Heart left ventricle (tissue), 16 donors: ENCODE measurements at places on chromosomes 3 and 15. TPM values are rescaled to one million over a fixed set of nuclear protein-coding genes. Genes with fewer than 3 reads are reported as not detected.

- peak overlapping the region; percentile 71 for H3K27ac ChIP-seq
- peak; percentile 62 for DNase-seq
- no peaks in the 10 kb centered on the region for H3K27me3 ChIP-seq
Measured at GRCh38 chr15:93213281-93213680, 124.3 kb upstream of the RGMA start.

DNA sequence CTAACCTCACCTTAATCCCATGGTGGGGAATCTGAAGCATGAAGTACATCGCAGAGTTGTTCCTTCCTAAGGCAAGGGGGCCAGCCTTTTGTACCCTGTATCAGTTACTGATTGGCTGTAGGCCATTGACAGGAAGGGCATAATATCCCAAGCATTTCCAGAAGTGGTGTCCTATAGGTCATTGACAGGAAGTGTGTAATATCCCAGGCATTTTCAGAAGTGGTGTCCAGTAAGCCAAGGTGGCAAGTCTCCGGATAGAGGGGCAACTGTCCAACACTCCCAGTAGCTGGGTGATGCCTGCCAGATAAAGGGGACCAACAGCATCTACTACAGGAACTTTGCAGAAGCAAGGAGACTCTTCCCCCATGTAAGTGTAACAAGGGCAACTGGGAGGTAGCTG is 52.1 kb upstream of the MYRIP start:
- H3K27ac ChIP-seq: no peak overlapping the region
- H3K4me1 ChIP-seq: no peaks in the 10 kb centered on the region
- H3K36me3 ChIP-seq: no peaks in the 10 kb centered on the region
- no peaks in the 10 kb centered on the region for H3K27me3 ChIP-seq
- DNase-seq: no peak

Gene CPLX3
- total RNA-seq: 2.3 TPM

DNA sequence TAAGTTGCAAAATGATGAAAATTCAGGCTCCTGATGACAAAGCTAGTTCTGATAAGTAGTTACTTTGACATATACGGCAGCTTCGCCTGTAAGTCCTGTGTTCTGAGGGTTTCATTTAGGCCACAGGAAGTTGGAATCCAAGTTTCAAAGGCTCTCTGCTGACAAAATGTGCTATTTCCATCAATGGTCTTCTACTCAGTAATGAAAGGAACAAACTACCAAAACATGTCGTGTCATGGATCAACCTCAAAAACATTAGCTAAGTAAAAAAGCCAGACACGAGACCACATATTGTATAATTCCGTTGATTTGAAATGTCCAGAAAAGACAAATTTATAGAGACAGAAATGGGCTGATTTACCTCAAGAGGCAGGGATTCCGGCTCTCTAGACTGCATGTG is 22.5 kb downstream of the NGRN start:
- no peak overlapping the region for H3K4me3 ChIP-seq
- no peaks in the 10 kb centered on the region for H3K4me1 ChIP-seq
- H3K27me3 ChIP-seq: no peaks in the 10 kb centered on the region
- no peak overlapping the region for H3K27ac ChIP-seq

Gene LRTM1
- not detected for total RNA-seq

DNA sequence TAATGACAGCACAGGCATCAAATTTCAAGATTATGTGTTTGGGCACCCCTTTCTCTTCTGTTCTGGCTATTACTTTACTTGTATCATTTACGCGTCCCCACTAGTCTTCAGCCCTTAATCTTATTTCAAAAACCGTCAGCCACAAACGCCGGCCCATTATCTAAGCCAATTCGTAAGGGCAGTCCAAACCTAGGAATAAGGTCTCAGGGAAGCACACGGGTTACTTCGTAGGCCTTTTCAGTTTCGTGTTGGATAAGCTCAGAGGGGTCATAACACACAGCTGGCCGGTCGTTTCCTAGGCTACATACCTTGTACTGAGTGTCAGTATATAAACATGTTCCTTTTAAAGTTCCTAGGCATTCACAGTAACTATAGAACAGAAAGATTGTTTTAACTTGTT is 5.1 kb upstream of the DNAAF4 start:
- H3K36me3 ChIP-seq: no peaks in the 10 kb centered on the region
- H3K27me3 ChIP-seq: no peaks in the 10 kb centered on the region
- no peaks in the 10 kb centered on the region for H3K4me1 ChIP-seq
- no peak overlapping the region for H3K4me3 ChIP-seq
- no peak for DNase-seq

DNA sequence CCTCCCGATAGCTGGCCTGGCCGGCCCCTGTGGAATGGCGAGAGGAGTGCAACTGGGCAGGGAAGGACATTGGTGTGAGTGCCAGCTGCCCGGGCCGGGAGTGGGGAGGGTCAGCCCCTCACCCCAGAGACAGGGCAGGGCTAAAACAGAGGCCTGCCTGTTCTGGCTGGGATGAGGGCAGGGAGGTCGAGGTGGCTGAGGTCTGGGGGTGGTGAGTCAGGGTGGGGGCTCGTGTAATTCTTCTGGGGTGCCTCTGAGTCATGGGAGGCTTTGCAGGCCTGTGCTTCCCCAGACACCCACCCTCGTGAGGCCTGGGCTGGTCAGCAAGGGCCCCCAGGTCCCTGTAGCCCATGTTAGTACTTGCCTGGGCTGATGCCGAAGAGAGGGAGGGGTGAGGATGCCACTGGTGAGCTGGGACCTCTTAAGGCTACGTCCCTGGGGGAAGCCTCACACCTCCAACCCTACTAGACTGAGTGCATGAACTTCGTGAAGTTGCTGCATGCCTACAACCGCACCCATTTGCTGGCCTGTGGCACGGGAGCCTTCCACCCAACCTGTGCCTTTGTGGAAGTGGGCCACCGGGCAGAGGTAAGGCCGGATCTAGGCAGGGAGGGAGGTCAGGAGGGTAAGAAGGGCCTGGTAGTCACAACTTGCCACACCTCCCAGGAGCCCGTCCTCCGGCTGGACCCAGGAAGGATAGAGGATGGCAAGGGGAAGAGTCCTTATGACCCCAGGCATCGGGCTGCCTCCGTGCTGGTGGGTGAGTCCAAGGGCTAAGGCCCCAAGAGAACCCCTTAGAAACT is 1.7 kb downstream of the SEMA3B start:
- H3K27ac ChIP-seq: no peak overlapping the region
- DNase-seq: peak; percentile 26
- no peak overlapping the region for H3K4me3 ChIP-seq
